ENCODE measurements at places on chromosomes 13 and 19.

DNA sequence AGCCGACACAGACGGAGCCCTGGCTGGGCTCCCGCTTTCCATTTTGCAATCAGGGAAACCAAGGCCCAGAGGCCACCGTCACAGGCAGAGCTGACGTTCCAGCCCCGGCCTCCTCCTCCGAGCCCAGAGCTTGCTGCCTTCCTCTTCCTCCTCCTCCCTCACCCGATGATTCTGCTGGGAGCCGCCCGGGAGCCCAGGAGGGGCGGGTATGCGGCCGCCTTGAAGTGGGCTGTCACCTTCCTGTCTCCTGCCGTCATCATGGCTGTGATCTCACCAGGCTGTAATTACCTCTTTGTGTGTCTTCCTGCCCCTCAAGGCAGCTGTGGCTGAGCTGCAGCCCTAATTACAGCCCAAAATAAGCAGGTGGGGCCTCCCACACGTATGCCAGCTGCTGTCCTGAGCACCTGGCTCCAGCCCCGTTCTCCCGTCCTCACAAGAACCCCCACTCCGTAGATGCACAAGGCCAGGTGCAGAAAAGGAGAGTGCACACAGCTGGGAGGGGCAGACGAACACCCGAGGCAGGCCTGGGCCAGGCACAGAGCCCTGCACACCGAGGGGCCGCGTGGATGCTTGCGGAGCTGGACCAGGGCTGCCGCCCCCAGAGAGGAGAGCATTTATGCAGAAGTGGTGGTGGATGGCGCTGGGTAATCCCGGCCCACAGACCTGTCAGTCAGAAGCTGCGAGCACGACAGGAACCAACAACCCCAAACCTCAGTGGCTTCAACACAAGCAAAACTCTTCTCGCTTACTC lies 4.0 kb downstream of the TPGS1 start:
- DNase-seq = no peak

DNA sequence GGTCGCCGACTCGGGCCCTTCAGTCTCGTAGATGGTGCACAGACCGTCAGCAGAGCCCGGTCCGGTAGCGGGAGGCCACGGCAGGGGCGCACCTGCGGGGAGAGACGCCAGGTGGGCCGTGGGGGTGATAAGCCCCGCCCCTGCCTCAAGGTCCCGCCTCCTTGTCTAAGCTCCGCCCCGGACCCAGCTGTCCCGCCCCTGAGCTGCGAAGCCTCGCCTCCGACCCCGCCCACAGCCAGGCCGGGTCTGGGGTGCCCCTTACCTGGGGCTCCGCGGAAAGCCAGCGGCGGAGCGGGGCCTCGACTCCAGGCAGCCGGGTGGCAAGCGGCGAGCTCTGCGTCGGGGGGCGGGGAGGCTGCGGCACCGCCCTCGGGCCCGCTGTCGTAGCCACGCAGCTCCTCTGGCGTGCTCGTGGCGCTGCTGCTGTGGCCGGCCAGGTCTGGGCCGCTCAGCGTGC lies 4.7 kb downstream of the PRR36 start:
- DNase-seq = no peak

DNA sequence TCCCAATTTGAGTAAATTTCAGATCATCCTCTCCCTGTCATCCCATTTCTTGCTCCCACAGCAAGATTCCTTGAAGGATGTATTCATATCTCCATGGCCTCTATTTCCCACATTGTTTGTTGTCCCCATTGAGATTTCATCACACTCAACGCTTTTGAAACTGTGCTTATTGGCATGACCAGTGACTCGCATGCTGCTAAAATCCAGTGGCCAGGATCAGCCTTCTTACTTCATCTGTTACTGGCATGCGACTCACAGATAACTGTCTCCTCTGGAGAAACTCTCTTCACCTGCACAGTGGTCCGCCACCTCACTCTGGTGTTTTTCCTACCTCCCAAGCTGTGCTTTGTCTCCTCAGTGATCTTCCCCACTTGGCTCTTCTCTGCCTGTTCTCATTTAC lies 95.8 kb downstream of the WASF3 start:
- peak; percentile 51 for DNase-seq

GRCh38 chr13:42751693-42752092 lies 29.7 kb upstream of the FAM216B start:
- no peak for DNase-seq

DNA sequence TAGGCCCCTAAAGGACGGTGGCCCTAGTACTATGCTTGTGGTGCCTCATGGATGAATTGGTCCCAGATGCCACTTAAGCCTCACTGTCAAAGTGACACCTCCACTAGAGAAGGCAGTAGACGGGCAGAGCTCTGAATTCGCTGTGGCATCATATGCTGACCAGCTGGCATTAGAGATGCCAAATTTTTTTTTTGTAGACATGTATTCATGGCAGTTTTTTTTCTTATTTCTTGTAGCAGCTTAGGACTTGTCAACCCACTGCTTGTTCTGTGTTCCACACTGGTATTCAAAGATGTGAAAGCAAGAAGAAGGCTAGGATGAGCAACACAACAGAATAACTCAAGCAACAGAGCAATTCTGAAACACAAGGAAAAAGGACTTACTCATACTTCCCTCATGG lies 212.5 kb downstream of the DLEU7 start:
- no peak for DNase-seq

Measured in renal cortical epithelial cell (primary cell).